ENCODE measurements at places on chromosomes 7 and 10.
A peak's percentile ranks its signal among the peaks of the same experiment; 100 is the strongest.

GRCh38 chr7:87416682-87417587 lies 58.5 kb downstream of the ABCB4 start:
- peak; percentile 86 for DNase-seq

- no peak for DNase-seq
Measured at GRCh38 chr7:110262251-110262650, 828.7 kb upstream of the LRRN3 start.

DNA sequence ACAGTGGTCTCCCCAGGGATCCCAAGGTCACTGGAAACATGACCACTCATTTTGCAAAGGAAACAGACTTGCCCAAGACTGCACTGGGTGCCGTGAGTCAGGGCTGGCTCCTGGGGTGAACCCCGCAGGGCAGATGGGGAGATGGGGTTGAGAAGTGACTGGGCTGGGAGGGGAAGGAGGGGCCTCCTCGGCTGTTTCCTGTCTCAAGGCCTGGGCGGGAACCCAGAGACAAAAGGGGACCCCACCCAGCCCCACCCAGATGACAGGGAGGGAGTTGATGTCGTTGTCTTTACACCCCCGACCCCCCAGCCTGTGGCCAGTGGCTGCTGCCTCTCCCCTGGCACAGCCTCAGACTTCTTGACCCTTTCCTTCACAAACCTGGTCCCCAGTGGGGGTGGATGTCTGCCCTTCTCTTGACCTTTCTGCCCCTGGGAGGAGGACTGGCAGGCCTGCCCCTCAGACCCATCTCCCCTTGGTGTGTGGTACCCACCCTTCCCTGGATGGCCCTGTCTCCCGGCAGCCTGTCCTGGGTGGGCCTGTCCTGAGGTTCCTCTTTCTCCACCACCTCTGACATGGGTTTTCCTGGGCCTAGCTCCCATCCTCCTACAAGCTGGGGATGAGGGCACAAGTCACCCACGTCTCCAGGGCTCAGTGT lies 1.4 kb downstream of the MYO1G start:
- DNase-seq, result no peak

GRCh38 chr10:61899069-61899531 lies 2.4 kb upstream of the ARID5B start:
- DNase-seq, result no peak

GRCh38 chr10:44853148-44853734 lies 57.9 kb upstream of the TMEM72 start:
- no peak for DNase-seq

- peak; percentile 71 for DNase-seq
Measured at GRCh38 chr10:123301077-123301857, 147.1 kb downstream of the BUB3 start.

DNA sequence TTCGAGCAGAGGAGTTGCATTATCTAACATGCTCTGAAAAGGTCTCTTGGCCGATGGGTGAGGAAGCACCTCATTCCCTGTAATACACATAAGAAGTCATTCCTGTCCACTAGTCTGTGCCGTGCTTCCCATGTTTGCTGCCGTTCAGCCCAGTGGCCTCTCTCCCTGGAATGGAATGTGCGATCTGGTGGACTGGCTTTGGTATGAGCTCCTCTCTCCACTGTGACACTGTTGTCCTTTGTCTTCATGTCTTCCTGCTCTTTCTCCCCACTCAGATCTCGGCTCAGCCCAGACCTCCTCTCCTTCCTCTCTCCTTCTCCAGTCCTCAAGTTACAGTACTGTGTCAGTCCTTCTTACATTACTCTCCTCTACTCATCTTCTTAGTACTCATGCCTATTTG lies 192.8 kb upstream of the KLF6 start:
- no peak for DNase-seq

- no peak for DNase-seq
Measured at GRCh38 chr7:21918216-21918615, 27.5 kb downstream of the CDCA7L start.

GRCh38 chr10:124173298-124173900 lies 80.0 kb upstream of the CHST15 start:
- DNase-seq, result no peak

GRCh38 chr7:37061849-37062559 lies 337.7 kb upstream of the AOAH start:
- peak; percentile 13 for DNase-seq

DNA sequence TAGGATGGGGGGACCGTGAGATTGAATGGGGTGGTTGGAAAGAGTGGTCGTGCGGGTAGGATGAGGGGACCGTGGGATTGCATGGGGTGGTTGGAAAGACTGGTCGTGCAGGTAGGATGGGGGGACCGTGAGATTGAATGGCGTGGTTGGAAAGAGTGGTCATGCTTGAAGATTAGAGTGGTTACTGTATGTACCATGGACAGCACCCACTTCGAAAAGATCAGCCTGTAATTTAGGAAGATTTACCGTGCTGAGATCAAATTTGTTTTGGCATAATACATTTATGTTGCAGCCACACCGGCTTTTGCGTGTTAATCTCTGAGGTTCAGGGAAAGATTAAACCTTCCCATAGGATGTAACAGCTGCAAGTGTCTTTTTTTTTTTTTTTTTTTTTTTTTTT lies 495.2 kb upstream of the ADARB2 start:
- DNase-seq, result peak; percentile 19

DNA sequence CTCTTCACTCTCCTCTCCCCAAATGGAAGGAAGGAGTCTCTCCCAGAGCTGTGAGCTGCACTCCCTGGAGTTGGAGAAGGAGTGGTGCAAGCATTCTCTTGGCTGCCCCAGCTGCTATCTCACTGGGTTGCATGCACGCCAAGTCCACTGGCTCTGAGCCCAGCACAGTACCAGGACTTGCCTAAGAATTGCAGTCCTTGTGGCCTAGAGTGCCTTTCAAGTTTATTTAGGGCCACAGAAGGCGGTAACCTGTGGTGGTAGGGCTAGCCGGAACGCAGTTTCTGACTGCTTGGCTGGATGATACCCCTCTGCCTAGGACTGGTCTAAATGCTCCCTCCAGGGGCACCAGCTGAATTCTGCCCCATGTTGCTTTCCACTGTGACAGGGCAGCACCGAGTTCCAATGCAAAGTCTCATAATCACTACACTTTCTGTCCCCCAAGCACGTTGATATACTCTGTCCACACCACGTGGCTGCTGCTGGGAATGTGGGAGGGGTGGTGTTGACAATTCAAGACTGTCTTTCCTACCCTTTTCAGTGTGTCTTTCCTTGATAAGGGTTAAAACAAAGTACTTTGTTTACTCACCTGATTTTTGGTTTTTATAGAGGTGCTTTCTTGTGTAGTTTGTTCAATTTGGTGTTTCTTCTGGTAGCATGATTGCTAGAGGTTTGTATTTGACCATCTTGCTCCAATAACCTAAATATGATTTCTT lies 57.0 kb downstream of the PHTF2 start:
- no peak for DNase-seq

- no peak for DNase-seq
Measured at GRCh38 chr7:101258243-101258731, 13.4 kb upstream of the FIS1 start.

GRCh38 chr7:102912742-102913141 lies at the start of gene LRRC17:
TSS of gene LRRC17 (plus strand) at chr7:102913000. CDS start at chr7:102933914, 20,914 bp downstream.
- peak; percentile 46 for DNase-seq

GRCh38 chr10:97647556-97647955 lies 7.1 kb downstream of the PI4K2A start:
- DNase-seq, result no peak

GRCh38 chr7:128008141-128008540 lies 23.1 kb downstream of the LRRC4 start:
- DNase-seq, result no peak

DNA sequence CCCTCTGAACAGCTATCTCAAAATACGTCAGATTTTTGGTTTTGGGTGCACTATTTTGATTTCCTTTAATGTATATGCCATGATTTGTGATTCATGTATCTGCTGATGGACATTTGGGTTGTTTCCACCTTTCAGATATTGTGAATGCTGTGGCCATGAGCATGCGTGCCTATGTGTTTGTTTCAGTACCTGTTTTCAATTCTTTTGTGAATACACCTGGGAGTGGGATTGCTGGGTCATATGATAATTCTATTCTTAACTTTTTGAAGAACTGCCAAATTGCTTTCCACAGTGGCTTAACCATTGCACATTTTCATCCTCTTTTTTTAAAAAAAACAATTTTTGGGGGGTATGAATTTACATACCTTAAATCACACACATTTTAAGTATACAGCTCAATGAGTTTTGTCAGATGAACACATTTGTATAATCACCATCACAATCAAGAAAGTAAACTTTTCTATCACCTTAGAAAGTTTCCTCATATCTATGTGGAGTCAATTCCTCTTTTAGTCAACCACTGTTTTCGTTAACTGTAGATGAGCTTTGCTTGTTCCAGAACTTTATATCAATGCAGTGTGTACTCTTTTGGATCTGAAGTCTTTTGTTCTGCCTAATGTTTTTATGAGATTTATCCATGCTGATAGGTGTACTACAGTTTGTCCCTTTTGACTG lies 36.9 kb downstream of the CYP26A1 start:
- DNase-seq, result no peak

DNA sequence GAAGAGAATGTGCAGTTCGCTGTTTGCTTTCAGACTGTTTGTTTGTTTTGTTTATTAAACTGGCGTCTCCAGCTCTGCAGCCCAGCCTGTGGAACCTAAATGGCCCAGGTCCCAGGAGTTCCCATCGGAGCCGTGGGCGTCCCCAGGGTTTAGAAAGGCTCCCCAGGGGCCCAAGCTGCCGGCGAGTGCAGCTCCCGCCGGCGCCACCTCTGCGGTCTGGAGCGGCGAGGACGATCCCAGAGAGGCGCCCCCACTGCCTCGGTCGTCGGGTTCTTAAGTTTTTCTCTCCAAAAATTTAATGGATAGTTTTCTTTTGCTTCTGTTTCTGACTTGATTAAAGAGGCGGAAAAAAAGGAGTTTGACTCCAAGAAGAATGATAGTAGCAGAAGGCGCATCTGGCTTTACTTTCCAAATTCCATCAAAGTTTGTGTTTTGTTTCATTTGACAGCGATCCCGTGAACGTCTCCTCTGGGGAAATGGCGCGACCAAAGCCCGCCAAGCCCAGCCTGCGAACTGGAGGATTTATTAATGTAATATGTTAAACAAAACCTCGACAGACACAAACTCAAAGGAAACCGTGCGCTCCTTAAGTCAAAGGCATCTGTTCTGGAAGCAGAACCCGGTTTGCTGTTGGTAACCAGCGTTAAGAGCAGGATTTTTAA lies 718 bp upstream of the FZD1 start:
- peak; percentile 82 for DNase-seq

- no peak for DNase-seq
Measured at GRCh38 chr10:50918529-50918928, 33.1 kb upstream of the A1CF start.

DNA sequence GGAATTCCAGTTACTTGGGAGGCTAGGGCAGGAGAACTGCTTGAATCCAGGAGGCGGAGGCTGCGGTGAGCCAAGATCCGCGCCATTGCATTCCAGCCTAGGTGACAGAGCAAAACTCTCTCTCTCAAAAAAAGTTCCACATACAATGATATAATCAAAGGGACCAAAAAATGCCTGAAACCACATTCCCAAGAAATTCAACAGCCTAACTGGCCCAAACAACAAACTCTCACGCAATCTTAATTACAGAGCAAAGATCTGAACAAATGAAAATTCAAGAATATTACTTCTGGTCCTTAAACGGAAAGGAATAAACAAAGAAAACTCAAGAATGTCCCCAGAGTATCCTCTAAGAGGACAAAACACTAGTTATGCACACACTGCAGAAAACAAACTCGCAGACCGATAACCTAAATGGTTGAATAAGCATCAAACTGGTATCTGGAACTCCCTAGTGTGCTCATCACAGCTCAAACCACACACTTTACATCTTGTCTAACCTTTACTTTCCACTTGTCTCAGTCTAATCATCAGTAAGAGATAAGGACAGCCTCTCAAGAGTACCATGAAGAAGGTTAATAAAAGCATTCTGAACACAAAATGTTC lies 3.7 kb downstream of the OGA start:
- no peak for DNase-seq

GRCh38 chr10:81109200-81109752 lies 571.6 kb downstream of the SH2D4B start:
- no peak for DNase-seq

- DNase-seq, result no peak
Measured at GRCh38 chr10:2279711-2280110, 542.4 kb upstream of the ADARB2 start.

- no peak for DNase-seq
Measured at GRCh38 chr7:6286486-6286885, 14.1 kb upstream of the CYTH3 start.

DNA sequence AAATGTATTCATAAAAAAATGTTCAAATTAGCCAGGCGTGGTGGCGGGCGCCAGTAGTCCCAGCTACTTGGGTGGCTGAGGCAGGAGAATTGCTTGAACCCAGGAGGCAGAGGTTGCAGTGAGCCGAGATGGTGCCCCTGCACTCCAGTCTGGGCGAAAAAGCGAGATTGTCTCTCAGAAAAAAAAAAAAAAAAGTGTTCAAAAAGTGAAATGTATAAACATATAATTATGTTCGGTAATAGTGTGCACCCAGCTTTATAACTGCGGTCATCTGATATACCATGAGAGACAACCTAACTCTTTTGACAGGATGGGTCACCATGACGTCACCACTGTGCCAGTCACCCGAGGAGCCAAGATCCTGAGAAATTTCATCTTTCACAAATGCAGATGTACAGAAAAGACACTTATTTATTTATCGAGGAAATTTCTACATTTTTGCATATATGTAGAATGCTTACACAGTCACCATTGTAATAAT lies 594 bp upstream of the RP9 start:
- no peak for DNase-seq

GRCh38 chr10:80392250-80392649 lies 16.1 kb upstream of the PRXL2A start:
- DNase-seq, result no peak

- DNase-seq, result no peak
Measured at GRCh38 chr10:91528080-91528479, 104.8 kb downstream of the PPP1R3C start.

- no peak for DNase-seq
Measured at GRCh38 chr10:55897490-55897921, 463.6 kb downstream of the ZWINT start.

DNA sequence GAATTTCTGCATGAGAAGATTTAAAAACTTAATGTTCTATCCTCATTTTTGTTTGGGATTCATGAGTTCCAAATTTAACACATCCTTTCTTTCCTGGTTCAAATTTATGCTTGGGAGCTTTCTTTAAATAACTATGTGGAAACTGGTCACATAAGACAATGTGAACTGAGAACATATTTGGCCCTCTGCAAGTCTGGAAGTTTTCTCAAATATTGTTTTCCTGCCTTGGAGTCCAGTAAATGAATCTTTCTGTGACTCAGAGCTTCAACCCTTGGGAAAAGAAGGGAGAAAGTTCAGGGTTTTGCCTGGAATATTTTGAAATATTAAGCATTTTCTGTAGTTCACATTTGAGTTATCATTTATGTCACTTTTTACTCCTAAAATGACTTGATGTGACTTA lies 559.0 kb upstream of the NRP1 start:
- DNase-seq, result no peak

All from NCI-H82 (cell line).